Esophagus mucosa (tissue), 1 donor: ENCODE measurements at places on chromosomes 1 and 21.
A peak's percentile ranks its signal among the peaks of the same experiment; 100 is the strongest.

- no peak for ATAC-seq
Observed at GRCh38 chr1:158155673-158156072, 25.0 kb upstream of the CD1D start.

DNA sequence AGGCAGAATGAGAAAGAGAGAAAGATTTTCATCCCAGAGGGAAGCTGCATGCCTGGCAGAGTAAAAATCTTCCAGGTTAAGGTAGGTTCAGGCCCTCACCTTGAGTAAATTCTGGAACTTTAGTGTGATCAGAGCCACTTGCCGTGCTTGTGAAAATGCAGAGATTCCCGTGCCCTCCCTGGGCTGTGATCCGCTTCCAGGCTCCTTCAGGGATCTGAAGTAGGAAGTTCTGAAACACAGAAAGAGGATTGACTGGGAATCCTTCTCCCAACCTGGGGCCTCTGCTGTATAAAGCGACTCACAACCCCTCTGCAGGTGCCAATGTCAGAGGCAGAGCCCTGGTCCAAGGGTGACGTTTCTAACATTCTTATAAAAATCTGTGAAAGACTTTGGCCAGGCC is 26.6 kb downstream of the NUAK2 start:
- no peak for ATAC-seq

- peak; percentile 37 for ATAC-seq
Observed at GRCh38 chr21:32392299-32392879, 423 bp downstream of the URB1 start.

GRCh38 chr1:32806910-32807523 is 10.1 kb downstream of the YARS1 start:
- no peak for ATAC-seq

GRCh38 chr1:203381151-203381751 is 30.3 kb upstream of the FMOD start:
- ATAC-seq: no peak

DNA sequence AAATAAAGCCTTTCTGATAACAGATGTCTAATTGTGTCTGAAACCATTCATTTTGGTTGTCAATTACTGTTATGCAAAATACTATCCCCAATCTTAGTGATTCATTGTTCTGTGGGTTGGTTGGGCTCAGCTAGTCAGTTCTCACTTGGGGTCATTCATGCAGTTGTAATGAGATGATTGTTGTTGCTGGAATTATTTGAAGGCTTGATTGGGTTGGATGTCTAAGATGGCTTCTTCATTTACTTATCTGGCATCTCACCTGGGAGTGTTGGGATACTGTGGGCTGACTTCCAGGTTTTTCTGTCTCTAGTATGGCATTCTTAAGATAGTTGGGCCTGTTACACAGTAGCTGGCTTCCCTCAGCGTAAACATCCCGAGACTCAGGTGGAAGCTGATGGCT is 217.8 kb upstream of the B3GALT2 start:
- ATAC-seq: no peak

DNA sequence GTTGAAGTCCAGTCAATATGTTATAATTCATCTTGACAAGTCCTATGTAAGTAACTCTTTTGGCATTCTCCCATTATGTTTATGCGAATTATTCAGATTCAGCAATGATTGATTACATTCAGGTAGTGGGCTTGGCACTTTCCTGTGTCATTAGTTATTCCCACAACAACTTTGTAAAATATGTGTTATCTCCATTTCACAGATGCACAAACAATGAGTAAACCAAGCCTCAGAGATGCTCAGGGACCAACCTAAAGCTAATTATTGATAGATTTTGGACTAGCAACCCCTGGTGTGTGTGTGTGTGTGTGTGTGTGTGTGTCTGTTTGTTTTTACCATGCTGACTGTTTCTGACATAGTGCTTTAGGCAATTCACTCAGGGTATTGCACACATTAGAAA is 371.1 kb upstream of the C1orf87 start:
- no peak for ATAC-seq

GRCh38 chr1:166167572-166167925 is 748 bp upstream of the FAM78B start:
- peak; percentile 2 for ATAC-seq

- ATAC-seq: no peak
Observed at GRCh38 chr1:109158433-109158832, 44.5 kb downstream of the ELAPOR1 start.

DNA sequence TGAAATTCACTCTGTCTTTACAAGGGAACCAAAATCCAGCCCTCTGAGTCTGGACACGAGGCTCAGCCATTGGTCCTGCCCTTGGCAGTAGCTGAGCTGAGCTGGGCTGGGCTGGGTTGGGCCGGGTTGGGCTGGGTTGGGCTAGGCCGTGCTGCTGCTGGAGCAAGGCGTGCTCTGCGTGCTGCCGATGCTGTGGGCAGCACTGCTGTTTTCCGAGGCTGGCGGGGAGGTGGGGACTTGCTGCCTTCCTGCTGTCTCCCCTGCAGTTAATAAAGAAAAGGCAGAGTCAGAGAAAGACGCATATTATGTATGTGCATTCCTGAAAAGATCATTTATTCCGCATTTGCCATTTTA is 182.9 kb downstream of the CDC7 start:
- peak; percentile 82 for ATAC-seq

GRCh38 chr1:15287035-15287979 is 40.3 kb downstream of the FHAD1 start:
- ATAC-seq: no peak

DNA sequence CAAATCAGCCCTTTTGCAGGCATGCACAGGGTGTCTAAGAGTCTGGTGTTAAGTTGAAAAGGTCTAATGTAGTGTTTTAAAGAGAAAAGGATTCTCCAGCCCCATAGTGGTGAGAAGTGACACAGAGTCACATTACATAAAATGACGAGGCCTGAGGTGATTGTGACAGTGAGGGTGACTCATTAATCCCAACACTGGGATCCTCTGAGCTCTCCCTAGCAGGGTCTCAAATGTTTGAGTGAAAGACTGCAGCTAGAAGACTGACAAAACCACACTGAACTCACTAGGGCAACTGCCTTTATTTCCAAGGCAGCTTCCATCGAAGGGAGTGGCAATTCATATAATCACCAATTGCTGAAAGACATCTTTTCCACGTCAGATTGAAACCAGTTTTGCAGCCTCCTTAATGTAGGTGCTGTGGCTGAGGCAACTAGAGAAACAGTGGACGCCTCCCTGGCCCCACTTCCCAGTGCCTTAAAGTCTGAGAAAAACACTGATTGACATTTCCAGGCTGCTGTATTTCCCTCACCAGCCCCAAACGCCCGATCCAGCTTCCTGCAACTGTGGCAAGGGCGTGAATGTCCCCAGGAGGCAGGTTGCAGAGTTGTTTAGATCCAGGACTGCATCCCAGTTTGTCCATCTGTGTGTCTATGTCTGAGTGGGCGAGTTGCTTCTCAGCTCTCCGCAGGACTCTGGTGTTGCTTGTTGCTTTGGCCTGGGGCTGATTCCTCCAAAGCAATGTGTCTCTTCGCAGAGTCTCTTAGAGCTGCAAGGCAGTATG is 81.4 kb downstream of the RUNX1 start:
- ATAC-seq: peak; percentile 66

DNA sequence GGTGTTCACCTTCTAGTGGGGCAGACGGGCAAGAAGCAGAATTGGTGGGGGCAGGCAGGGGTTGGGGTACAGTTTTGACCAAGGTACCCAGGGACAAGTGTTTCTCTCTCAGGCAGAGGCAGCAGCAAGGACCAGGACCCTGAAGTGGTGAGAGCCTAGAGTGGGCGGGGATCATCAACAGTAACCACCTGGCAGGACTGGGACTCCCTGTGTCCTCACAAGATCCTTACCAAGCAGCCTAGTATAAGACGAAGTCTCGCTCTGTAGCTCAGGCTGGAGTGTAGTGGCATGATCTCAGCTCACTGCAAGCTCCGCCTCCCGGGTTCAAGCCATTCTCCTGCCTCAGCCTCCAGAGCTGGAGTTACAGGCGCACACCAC is 3.2 kb upstream of the NADK start:
- no peak for ATAC-seq

DNA sequence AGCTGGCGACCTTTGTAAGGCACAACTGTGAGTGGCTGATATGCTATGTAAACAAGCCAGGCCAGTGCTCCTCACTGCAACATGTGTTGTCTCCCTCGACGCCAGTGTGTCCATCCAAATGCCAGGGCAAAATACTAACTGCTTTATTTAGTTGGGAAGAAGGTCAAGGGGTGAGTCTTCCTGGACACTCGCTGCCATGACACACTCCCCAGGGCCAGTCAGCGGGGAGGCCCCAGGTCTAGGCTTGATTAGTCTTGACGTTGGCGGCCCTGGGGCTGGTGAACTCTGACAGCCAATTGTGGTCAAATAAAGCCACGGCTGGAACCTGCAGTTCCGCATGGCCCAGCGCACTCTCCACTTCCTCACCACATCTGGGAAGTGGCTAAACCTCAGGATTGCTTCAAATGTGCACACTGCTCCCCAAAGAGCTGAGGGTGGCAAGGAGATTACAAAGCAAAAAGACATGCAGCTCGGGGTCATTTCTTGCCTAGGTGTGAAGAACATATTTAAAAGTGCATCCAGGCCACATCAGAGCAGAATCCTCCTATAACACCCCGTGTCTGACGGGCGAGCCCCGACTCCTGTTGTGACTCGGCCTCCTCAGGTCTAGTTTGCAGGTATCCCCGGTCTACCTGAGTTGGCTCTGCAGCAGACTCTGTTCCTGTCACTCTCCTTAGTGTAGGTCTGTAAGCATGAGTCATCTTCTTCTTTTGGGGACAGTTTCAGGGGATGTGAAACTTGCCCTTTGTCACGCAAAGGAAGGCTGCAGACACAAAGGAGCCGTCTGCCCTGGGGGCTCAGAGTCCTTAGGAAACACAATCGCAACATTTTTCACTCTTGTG is 183.5 kb downstream of the RUNX1 start:
- no peak for ATAC-seq

GRCh38 chr1:110107867-110108469 is 4.3 kb upstream of the UBL4B start:
- no peak for ATAC-seq

DNA sequence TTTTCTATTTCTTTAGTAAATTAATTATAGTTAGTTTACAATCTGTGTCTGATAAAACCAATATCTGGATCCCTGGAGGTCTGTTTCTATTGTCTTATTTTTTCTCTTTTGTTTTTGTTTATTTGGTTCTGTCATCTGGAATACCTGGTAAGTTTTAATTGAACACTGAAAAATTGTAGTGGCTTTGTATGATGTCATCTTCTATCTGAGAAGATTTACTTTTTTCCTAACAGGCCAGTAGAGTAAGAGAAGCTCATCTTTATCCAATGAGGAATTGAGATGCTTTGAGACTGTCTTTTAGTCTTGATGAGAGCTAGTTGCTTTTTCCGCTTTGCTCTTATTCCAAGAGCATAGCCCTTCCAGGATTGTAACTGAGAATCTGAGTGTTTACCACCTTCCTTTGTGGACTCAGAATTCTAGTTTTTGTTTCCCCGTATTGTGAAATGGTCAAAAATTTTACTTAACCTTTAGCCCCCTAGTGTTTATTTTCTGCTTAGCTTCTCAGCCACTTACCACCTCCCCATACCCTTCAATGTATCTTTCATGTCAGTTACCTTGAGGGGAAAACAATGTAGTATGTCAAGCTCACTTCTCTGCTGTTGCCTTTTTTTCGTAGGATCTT is 25.0 kb downstream of the PTGFRN start:
- ATAC-seq: no peak

- ATAC-seq: peak; percentile 12
Observed at GRCh38 chr1:10979483-10979920, 33.0 kb upstream of the TARDBP start.

DNA sequence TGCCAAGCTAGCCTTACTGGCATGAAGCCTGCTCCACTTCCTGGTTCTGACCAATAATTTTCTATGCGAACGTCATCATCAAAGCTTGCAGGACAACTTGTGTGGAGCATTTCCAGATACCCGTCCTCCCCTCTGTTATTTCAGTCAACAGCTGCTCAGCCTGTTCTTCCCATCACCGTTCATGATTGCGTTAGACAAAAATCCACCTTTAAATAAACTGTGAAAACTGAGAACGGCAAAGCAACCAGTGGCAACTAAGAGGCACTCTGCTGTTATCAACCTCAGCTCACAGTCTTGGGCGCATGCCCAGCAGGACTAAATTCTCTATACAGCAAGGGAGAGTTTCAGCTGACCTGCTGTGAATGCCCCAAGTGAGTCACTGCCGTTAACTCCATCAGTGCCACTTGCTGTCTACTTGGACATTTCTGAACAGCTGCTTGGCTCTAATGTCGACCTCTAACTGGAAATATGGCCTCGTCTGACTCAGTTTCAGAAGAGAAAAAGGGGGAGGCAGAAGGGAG is 207.4 kb upstream of the RUNX1 start:
- peak; percentile 91 for ATAC-seq

DNA sequence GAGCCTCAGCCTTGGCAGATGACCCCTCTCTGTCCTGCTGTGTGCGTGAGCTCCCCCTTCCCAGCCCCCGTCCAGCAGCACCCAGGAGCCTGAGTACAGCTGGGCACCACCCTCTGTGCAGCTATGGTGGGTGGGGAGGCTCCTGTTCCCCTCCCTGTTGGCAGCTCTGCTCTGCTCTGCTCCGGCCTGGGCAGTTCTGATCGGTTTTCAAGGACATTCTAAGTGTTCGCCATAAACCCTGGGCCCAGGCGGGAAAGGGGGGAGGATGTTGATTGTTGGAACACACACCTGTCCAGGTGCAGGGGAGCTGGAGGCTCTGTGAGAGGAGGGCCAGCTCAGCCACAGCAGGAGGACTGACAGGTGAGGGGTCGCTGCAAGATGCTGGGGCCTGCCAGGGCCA is at the start of gene CLCNKB:
CLCNKB (plus strand) TSS at position 262 of the 400 bp plus-strand sequence. CDS start 711 bp downstream, outside the sequence.
- no peak for ATAC-seq

DNA sequence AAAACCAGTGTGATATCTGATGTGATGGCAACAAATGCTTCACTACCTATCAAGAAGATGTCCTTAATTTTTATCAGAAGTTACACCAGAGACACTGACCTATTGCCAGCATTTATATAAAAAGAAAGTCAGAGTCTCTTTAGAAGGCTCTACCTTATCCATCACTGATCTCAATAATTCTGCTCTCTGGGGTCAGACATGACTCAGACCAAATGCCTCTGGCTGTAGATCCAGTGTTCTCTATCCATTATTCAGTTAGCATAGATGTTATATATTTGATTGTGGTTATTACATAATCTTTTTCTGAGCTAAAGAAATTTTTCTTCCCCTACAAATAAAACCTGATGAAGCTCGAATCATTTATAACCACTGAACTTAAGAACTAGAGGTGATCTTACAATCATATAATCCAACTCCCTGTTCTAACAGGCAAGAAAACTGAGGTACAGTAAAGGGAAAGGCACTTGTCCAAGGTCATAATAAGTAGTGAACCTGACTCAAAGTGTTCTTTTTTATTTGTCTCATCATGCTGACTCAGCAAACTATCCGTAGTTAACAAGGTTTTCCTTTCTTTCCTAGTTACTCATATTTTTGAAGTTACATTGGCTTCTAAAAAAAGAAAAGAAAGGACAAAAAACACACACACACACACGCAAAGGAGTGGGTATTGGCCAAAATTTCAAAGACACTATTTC is 43.6 kb upstream of the ESRRG start:
- ATAC-seq: peak; percentile 36

- peak; percentile 8 for ATAC-seq
Observed at GRCh38 chr21:42411197-42411869, 7.6 kb downstream of the UBASH3A start.

GRCh38 chr1:5576673-5577065 is 415.6 kb downstream of the NPHP4 start:
- no peak for ATAC-seq
